ENCODE measurements at places on chromosomes 2 and 18. TPM values are rescaled to one million over a fixed set of nuclear protein-coding genes. Genes with fewer than 3 reads are reported as not detected.

The ADAM23 gene
- 0.05 TPM for total RNA-seq

The IL1R1 gene
- 1.7 TPM for total RNA-seq

The POTEC gene
- total RNA-seq: not detected

The STEAP3 gene
- total RNA-seq: 0.19 TPM

The DSG2 gene
- total RNA-seq: 0.33 TPM

The NR4A2 gene
- 13.2 TPM for total RNA-seq

The GPD2 gene
- total RNA-seq: 19.7 TPM

The MROH2A gene
- total RNA-seq: not detected

The TEX44 gene
- total RNA-seq: not detected

The OR6B2 gene
- not detected for total RNA-seq

The NRP2 gene
- 64.4 TPM for total RNA-seq

The NDC80 gene
- 42.4 TPM for total RNA-seq

GRCh38 chr2:134706587-134707329, 12.0 kb downstream of the TMEM163 start:
- peak overlapping the region; percentile 28 for H3K4me3 ChIP-seq
- no peak overlapping the region for H3K27ac ChIP-seq
- peaks cover 11% of the 10 kb centered on the region for H3K4me1 ChIP-seq
- H3K36me3 ChIP-seq: no peaks in the 10 kb centered on the region

- no peak overlapping the region for H3K27ac ChIP-seq
- DNase-seq: no peak
- H3K36me3 ChIP-seq: no peaks in the 10 kb centered on the region
- peaks cover 2% of the 10 kb centered on the region for H3K27me3 ChIP-seq
Observed at GRCh38 chr2:33307659-33308270, 168.7 kb upstream of the RASGRP3 start.

- H3K4me1 ChIP-seq: no peaks in the 10 kb centered on the region
- no peaks in the 10 kb centered on the region for H3K36me3 ChIP-seq
- H3K4me3 ChIP-seq: no peak overlapping the region
- DNase-seq: no peak
- H3K27me3 ChIP-seq: peaks cover 12% of the 10 kb centered on the region
Observed at GRCh38 chr2:134783912-134784311, 54.5 kb upstream of the ACMSD start.

DNA sequence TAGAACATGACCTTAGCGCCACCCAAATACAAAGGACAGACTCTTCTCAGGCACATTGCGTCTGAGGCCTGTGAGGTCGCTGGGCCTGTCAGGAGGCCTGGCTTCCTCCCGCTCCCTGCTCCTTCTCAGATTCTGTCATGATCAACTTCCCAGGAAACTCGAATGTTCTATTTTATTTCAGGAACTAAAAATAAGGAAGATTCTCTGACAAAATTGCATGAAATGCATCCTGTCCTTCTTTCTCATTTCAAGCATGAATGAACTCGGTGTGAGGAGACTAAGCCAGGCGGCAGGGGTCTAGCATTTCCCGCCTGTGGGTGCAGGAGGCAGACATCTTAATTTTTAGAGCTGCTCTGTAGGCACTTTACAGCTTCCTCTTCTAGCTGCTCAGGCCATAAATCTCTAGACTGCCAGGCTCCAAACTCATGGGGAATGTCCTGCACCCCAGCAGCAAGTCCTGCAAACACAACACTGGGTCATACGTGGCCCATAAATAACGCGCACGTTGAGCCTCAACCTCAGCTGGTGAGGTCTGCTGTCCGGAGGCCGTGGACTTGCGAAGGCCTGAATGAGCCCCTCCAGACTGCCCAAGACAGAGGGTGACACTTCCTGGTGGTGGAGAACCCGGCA, 109.7 kb upstream of the ZNF236 start:
- H3K4me1 ChIP-seq: peaks cover 9% of the 10 kb centered on the region
- H3K27me3 ChIP-seq: peaks cover 8% of the 10 kb centered on the region
- DNase-seq: no peak
- H3K4me3 ChIP-seq: no peak overlapping the region

DNA sequence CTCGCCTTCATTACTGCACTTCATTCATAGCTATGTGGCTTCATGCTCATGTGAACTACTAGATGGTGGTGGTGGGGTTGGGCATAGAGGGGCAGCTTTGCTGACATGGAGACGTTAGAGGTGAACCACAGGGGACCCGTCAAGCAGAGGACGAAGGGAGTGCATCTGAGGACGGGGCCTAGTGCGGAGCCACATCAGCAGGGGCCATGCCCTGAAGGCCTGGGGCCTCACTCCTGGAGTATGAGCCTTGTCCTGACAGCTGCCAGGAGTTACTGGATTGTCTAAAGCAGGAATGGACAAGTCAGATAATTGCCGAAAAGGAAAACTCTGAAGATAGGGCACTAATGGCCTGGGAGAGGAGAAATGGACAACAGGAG, 36.4 kb downstream of the KCNF1 start:
- H3K4me3 ChIP-seq: no peak overlapping the region
- peaks cover 2% of the 10 kb centered on the region for H3K36me3 ChIP-seq
- H3K27ac ChIP-seq: no peak overlapping the region
- peaks cover 1% of the 10 kb centered on the region for H3K4me1 ChIP-seq

GRCh38 chr2:215431290-215431689, 4.6 kb downstream of the FN1 start:
- H3K4me1 ChIP-seq: peaks cover 7% of the 10 kb centered on the region

DNA sequence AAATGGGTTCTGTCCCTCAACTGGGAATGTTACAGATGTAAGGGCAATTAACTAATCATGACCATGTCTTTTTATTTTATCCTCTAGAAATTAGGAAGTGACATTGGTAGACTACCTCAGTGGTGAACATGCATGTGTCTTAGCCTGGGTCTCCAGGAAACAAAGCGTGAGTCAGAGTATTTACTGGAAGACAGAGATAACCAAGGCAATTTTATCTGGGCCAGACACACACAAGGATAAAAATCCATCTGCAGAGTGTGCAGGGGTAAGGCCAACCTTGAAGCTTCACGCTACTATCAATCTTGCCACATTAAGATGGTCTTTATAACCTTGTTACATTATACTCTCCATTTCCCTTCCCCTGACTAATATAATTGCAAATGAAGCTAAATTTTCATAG, 487.5 kb downstream of the SUCLG1 start:
- no peak overlapping the region for H3K4me3 ChIP-seq
- no peaks in the 10 kb centered on the region for H3K27me3 ChIP-seq
- H3K4me1 ChIP-seq: no peaks in the 10 kb centered on the region
- H3K36me3 ChIP-seq: no peaks in the 10 kb centered on the region
- no peak overlapping the region for H3K27ac ChIP-seq
- DNase-seq: no peak

GRCh38 chr2:114122930-114123329, 233.0 kb downstream of the ACTR3 start:
- no peaks in the 10 kb centered on the region for H3K36me3 ChIP-seq
- no peaks in the 10 kb centered on the region for H3K27me3 ChIP-seq
- peak; percentile 47 for DNase-seq
- no peak overlapping the region for H3K27ac ChIP-seq
- no peak overlapping the region for H3K4me3 ChIP-seq

- peaks cover 50% of the 10 kb centered on the region for H3K4me1 ChIP-seq
- H3K27ac ChIP-seq: no peak overlapping the region
- DNase-seq: no peak
- no peaks in the 10 kb centered on the region for H3K36me3 ChIP-seq
- no peaks in the 10 kb centered on the region for H3K27me3 ChIP-seq
- no peak overlapping the region for H3K4me3 ChIP-seq
Observed at GRCh38 chr2:234467289-234467688, 29.6 kb downstream of the ARL4C start.

DNA sequence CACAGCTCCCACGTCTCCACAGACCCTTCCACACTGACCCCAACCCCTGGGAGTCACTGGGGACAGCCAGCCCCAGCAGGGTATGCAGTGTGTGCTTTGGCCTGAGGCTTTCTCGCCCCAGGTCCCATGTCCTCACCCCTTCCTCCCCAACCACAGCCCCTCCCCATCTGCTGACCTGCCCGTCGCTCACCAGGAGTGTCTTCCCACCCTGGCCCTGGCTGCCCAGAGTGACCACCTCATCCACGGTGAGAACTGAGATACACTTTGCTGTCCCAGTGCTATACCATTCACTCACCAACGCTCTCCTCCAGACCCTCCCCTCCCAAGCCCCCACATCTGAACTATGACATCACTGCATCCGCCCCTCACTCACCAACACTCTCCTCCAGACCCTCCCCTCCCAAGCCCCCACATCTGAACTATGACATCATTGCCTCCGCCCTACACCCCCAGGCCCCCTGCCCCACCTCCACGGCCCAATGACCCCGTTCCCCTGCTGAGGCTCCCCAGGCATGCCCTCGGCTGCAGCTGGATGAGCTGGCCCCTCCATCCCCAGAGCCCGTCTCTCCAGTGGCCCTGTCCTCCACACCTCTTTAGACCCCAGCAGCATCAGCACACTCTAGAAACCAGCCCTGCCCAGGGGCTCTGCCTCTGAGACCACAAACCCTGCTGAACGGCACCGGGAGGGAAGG, 55.2 kb downstream of the ANKMY1 start:
- DNase-seq: no peak
- no peak overlapping the region for H3K27ac ChIP-seq
- H3K27me3 ChIP-seq: no peaks in the 10 kb centered on the region
- peaks cover 8% of the 10 kb centered on the region for H3K36me3 ChIP-seq
- H3K4me1 ChIP-seq: peaks cover 2% of the 10 kb centered on the region
- H3K4me3 ChIP-seq: no peak overlapping the region

- no peak for DNase-seq
- no peak overlapping the region for H3K4me3 ChIP-seq
- H3K4me1 ChIP-seq: peaks cover 10% of the 10 kb centered on the region
Observed at GRCh38 chr18:58886864-58887612, 22.4 kb downstream of the ZNF532 start.

GRCh38 chr2:148794558-148794957, 80.5 kb upstream of the KIF5C start:
- DNase-seq: no peak
- peaks cover 11% of the 10 kb centered on the region for H3K27me3 ChIP-seq
- H3K27ac ChIP-seq: no peak overlapping the region

GRCh38 chr2:60961457-60961856, 56.1 kb upstream of the PEX13 start:
- H3K4me1 ChIP-seq: peaks cover 17% of the 10 kb centered on the region
- H3K36me3 ChIP-seq: peaks cover 18% of the 10 kb centered on the region
- H3K4me3 ChIP-seq: no peak overlapping the region
- no peak for DNase-seq
- no peak overlapping the region for H3K27ac ChIP-seq

DNA sequence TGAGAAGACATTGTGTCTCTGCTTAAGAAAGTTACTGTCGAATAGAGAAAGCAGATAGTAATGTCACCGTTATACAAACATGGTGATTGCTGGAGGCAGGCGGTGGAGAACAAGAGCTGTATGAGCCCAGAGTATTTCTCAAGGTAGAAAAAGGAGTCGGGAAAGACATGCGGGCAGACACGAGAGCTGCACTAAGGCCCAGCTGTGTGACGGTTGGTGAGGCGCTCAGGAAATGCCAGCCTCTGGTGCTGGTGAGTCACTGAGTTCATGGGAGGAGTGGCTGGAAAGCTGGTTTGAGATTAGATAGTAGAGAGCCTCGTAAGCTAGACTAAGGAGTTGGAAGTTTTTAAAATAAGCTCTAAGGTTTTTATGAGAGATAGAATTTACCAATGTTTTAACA, 390.9 kb upstream of the TRIB2 start:
- peaks cover 5% of the 10 kb centered on the region for H3K27me3 ChIP-seq
- H3K4me1 ChIP-seq: peaks cover 4% of the 10 kb centered on the region
- no peak for DNase-seq
- H3K36me3 ChIP-seq: peaks cover 2% of the 10 kb centered on the region
- no peak overlapping the region for H3K27ac ChIP-seq

- no peak for DNase-seq
- no peak overlapping the region for H3K4me3 ChIP-seq
- H3K4me1 ChIP-seq: no peaks in the 10 kb centered on the region
Observed at GRCh38 chr2:168732100-168732499, 70.3 kb upstream of the NOSTRIN start.

DNA sequence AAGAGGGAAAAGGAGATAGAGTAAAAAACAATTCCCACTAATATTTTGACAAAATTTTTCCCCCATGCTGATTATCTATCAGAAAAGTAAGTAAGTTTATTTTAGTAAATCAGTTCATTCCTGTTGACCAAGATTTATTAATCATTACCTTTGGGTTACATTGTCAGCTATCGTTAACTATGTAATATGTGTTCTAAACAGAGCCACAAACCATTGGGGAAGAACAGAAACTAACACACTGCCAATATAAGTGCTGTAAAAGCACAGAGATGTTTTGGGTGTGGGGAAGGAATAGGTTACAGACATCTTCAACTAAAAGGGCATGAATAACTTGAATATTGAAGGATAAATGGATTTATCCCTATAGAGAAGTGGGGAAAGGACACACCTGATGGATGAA, 42.5 kb upstream of the ACADL start:
- no peak overlapping the region for H3K4me3 ChIP-seq
- H3K36me3 ChIP-seq: no peaks in the 10 kb centered on the region
- H3K27ac ChIP-seq: no peak overlapping the region
- DNase-seq: no peak
- no peaks in the 10 kb centered on the region for H3K27me3 ChIP-seq
- H3K4me1 ChIP-seq: no peaks in the 10 kb centered on the region

DNA sequence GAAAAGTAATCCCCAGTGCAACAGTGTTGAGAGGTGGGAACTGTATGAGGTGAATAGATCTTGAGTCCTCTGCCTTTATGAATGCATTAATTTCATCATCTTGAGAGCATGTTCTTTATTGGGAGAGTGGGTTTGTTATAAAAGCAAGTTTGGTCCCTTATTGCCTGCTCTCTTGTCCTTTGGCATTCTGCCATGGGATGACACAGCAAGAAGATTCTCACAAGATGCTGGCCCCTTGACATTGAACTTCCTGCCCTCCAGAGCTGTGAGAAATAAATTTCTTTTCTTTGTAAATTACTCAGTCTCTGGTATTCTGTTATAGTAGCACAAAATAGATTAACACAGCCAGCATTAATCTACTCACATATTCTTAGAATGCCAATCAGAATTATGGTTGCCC, 108.6 kb downstream of the EHBP1 start:
- peaks cover 2% of the 10 kb centered on the region for H3K4me1 ChIP-seq
- H3K36me3 ChIP-seq: no peaks in the 10 kb centered on the region
- no peak overlapping the region for H3K4me3 ChIP-seq
- H3K27me3 ChIP-seq: no peaks in the 10 kb centered on the region

DNA sequence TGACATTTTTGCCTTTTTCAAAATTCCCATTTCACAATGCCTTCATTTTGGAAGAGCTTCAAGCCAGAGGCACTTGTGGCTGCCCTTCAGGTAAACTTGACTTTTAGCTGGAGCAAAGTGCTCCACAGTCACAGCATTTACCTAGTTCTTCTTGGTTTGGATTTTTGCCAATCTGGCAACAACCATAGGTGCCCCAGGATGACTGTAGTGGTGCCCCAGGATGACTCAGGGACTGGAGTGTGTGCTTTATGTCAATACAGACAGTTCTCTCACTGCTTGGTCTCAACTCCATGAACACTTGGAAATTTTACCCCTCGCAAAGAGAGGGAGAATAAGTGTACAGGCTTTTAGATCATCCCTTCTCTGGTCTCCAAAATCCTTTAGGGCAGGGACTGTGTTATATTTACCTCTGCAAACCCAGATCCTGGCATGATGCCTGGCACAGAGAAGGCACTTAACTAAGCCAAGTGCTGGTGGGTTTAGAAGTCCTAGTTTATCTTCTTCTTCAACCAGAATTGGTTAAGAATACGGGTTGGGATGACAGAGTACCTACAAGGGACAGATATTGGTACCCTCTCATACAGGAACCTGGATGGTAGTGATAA, 15.3 kb upstream of the PTPN4 start:
- no peaks in the 10 kb centered on the region for H3K36me3 ChIP-seq
- H3K27ac ChIP-seq: no peak overlapping the region
- H3K4me1 ChIP-seq: no peaks in the 10 kb centered on the region
- H3K4me3 ChIP-seq: no peak overlapping the region
- H3K27me3 ChIP-seq: peaks cover 22% of the 10 kb centered on the region

GRCh38 chr2:130901061-130901460, 64.3 kb downstream of the ARHGEF4 start:
- no peak overlapping the region for H3K27ac ChIP-seq
- no peaks in the 10 kb centered on the region for H3K36me3 ChIP-seq
- H3K27me3 ChIP-seq: peaks cover 5% of the 10 kb centered on the region
- no peak for DNase-seq
- H3K4me1 ChIP-seq: no peaks in the 10 kb centered on the region
